ENCODE measurements at places on chromosomes 13 and 19. TPM values are rescaled to one million over a fixed set of nuclear protein-coding genes. Genes with fewer than 3 reads are reported as not detected.

Gene SH3GL1
- 62.0 TPM for total RNA-seq

Gene NLRP5
- total RNA-seq = not detected

Gene LILRA2
- not detected for total RNA-seq

Gene MYH14
- total RNA-seq = 5.8 TPM

Gene ZNF888
- total RNA-seq = not detected

Gene PRR19
- total RNA-seq = 5.0 TPM

Gene ADM5
- total RNA-seq = 5.8 TPM

Gene THSD1
- total RNA-seq = 12.0 TPM

Gene CYP2F1
- total RNA-seq = not detected

Gene DPY19L3
- total RNA-seq = 12.4 TPM

Gene COL4A2
- 161 TPM for total RNA-seq

Gene ZNF578
- not detected for total RNA-seq

Gene ACER1
- not detected for total RNA-seq

Gene MKNK2
- total RNA-seq = 51.3 TPM

Gene HNRNPL
- 352 TPM for total RNA-seq

Gene C19orf33
- total RNA-seq = 777 TPM

Gene CDX2
- total RNA-seq = 0.64 TPM

Gene LILRB2
- not detected for total RNA-seq

Gene GNA15
- total RNA-seq = not detected

Gene VSTM1
- 0.24 TPM for total RNA-seq

Gene NLRP4
- total RNA-seq = not detected

Gene HS6ST3
- not detected for total RNA-seq

Gene SPINT2
- total RNA-seq = 323 TPM

Gene RUBCNL
- total RNA-seq = 0.07 TPM

Gene SPIB
- 0.23 TPM for total RNA-seq

Gene CD70
- total RNA-seq = 24.8 TPM

Gene ZNF729
- total RNA-seq = not detected

Gene CDC42EP5
- total RNA-seq = 0.51 TPM

Gene SLC10A2
- not detected for total RNA-seq

Gene NPAS1
- 6.8 TPM for total RNA-seq
